ENCODE measurements at places on chromosomes 5 and 9. TPM values are rescaled to one million over a fixed set of nuclear protein-coding genes. Genes with fewer than 3 reads are reported as not detected.
A peak's percentile ranks its signal among the peaks of the same experiment; 100 is the strongest.

The ACOT12 gene
- not detected for total RNA-seq

DNA sequence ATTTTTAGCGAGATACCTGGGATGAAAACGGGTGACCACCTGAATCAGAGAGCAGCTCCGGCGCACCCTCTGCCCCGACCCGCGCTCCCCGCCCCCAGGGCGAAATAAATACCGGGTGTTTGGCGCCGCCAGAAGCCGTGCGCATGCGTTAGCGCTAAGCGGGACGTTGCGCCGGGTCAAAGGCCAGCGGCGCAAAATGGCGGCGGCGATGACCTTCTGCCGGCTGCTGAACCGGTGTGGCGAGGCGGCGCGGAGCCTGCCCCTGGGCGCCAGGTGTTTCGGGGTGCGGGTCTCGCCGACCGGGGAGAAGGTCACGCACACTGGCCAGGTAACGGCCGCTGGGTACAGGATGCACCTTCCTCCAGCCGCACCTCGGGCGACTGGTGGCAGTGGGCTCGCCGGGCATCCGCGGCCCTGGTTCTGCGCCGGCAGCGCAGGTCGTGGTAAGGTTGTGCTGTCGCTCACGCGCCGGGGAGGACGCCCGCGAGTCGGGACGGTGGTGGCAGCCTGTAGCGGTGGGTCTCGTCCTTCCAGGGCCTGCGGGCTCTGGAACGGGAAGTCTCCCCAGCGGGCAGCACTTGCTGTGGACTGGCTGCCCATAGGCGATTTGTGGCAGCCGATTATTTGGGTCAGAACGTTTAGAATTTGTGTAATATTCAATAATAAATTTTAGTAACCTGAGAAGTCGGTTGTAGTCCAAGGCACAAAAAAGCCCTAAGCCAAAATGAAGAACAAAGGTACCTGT lies at the start of gene NDUFS6:
Gene NDUFS6, plus strand, starts transcription at position 186 of the 745 bp plus-strand sequence. Its CDS starts 11 bp downstream, at position 197.
- DNase-seq: peak; percentile 86

GRCh38 chr5:77643654-77644370 lies 5.3 kb upstream of the OTP start:
- DNase-seq: no peak

DNA sequence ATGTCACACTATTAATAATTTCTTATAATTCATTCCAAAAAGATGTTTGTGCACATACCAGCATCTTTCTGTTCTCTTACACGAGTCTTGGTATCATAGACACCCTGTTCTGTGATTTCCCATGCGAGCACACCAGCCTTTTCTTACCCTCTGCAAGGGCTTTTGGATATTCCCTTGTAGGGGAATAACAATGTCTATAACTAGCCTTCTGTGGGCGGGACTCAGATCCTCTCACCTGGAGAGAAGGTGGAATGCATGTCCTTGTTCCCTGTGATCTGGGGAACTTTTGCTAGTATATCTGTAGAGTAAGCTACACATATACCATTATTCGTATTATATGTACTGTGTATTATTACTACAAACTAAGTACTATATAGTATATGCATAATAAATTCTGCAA lies 44.8 kb downstream of the EHMT1 start:
- DNase-seq: no peak

DNA sequence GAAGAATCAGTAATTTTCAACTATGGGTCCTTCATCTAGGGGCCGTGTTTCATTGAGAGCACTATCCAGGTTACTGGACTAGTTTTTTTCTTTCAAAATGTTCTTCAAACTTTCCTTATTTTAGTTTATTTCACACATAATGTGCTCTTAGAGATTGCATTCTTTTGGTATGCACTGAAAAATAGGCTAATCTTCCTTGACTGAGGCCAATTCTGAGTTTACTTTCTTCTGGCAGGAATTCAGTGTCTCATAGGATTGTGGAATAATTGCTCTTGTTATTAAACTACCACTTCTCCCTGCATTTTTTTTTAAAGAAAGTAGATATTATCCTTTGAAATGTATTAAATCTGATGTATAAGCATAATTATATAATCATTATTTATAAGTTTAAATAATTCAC lies 624.5 kb downstream of the RAB3C start:
- DNase-seq: no peak

GRCh38 chr5:149036168-149036567 lies 26.7 kb downstream of the SH3TC2 start:
- no peak for DNase-seq

The LCN10 gene
- 5.1 TPM for total RNA-seq

GRCh38 chr5:133203317-133204305 lies 151.8 kb downstream of the HSPA4 start:
- no peak for DNase-seq

DNA sequence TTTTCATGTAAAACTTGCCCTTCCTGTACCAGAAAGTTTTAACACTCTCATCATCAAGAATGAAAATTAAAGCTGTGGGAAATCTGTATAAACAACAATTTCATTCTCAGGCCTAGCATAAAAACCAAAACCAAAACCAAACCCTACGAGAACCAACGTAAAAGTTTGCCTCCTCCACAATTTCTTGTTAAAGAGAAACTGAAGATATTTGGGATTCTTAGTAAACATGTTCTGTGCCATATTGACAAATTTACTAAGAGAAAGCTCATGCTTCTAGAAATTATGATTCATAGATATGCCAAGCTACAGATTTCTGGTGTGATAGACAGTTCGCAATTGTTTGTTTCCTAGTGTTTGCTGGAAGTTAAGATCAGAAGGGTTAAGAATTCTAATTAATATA lies 801.0 kb upstream of the NUDT12 start:
- no peak for DNase-seq

DNA sequence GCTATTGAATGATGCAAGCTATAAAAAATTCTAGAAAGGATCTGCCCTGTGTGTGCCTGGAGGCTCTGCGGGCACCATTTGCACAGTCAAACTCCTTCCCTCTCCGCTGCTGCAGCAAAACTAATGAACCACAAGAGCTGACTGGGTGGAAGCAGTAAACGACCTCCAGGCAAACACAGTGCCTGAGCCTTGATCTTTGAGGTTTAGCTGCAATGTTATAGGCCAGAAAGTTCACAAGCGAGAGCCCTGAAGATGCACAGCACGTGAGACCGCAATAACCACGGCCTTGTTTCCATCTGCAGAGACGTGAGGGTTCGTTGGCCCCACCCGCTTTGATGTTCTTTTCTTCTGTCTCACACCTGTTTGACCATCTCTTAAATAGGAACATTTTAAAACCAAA lies 69.2 kb upstream of the S1PR3 start:
- no peak for DNase-seq

DNA sequence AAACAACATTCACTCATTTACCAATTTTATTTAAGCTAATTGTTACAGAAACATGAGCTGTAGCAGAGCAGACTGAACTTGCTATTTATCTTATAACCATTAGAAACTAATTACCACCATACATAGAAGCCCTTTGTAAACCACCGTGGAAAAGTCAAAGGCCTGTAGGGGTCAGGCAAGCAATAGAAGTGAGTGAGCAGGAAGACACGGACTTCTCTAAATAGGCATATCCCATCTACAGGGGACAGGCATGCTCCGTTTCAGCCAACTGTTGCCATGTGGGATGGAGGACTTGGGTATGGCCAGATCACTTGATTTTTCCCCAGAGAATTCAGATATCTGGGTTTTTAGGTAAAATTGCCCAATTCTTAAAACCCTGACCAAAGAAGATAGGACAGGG lies 44.8 kb downstream of the PRRC1 start:
- DNase-seq: no peak

DNA sequence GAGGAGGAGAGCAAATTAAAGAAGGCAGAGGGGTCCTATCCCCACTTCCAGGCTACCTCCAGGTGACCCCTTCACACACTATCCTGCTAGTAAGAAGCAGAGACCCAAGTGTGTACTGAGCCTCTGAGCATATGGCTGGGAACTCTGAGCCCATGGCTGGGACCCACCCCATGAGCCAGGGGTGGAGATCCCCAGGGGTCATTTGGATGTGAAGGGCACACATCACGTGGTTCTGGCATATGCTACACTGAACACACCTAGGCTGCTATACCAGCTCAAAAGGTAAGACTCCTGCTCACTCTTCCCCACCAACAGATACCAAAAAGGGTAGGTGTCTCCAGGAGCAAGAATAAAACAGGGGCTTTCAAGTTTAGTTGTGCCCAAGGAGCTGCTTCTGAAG lies 149.9 kb downstream of the FRMD3 start:
- no peak for DNase-seq

The PCDHGA4 gene
- 1.2 TPM for total RNA-seq

GRCh38 chr5:27727254-27727653 lies 688.9 kb upstream of the CDH9 start:
- DNase-seq: no peak

The PCDHB3 gene
- 1.9 TPM for total RNA-seq

GRCh38 chr5:136190091-136190720 lies 2.8 kb downstream of the SMIM32 start:
- no peak for DNase-seq
